ENCODE measurements at places on chromosomes 1 and 21.

DNA sequence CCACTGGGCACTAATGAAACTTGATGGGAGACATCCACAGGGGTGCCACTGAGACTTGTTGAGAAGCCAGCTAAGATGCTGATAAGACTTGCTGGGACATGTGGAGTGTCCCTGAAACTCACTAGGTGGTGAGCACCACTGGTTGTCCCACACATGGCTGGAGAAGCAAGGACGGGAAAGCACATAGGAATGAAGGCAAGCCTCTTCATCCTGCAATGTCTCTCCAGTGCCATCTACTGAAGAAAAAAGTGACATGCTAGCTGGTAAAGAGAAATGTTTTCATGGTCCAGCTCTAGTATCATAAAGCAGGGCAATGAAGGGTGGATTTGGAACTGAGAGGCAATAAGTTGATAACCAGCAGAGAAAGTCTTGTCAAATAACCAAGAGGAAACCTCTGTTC lies 283.0 kb downstream of the PAPPA2 start:
- DNase-seq, result no peak

DNA sequence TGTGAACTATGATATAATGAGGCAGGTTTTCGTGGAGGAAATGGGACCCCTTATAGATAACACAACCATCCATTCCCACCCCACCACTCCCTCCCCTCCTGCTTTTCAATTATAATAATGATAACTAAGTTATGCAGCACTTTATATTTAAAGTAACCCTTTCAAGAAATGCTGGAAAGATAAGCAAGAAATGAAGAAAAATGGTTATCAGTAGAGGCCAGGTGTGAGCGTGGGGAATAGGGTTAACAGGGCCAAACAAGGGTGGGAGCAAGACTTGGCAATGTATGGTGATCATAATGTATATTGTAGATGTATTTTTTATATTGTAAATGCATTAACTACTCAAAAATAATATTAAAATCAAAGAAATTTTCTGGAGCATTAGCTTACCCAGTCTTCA lies 133.4 kb downstream of the PBX1 start:
- DNase-seq, result no peak

- no peak for DNase-seq
Observed at GRCh38 chr21:19565587-19565986, 1162.0 kb upstream of the TMPRSS15 start.

- DNase-seq, result no peak
Observed at GRCh38 chr1:186218654-186219352, 156.2 kb downstream of the TPR start.

- no peak for DNase-seq
Observed at GRCh38 chr1:239061770-239062169, 324.6 kb upstream of the CHRM3 start.

GRCh38 chr1:153526132-153526543 lies 9.7 kb downstream of the S100A6 start:
- no peak for DNase-seq

- no peak for DNase-seq
Observed at GRCh38 chr1:118863688-118864087, 124.5 kb downstream of the TBX15 start.

- no peak for DNase-seq
Observed at GRCh38 chr1:99659755-99660210, 13.9 kb downstream of the PALMD start.

DNA sequence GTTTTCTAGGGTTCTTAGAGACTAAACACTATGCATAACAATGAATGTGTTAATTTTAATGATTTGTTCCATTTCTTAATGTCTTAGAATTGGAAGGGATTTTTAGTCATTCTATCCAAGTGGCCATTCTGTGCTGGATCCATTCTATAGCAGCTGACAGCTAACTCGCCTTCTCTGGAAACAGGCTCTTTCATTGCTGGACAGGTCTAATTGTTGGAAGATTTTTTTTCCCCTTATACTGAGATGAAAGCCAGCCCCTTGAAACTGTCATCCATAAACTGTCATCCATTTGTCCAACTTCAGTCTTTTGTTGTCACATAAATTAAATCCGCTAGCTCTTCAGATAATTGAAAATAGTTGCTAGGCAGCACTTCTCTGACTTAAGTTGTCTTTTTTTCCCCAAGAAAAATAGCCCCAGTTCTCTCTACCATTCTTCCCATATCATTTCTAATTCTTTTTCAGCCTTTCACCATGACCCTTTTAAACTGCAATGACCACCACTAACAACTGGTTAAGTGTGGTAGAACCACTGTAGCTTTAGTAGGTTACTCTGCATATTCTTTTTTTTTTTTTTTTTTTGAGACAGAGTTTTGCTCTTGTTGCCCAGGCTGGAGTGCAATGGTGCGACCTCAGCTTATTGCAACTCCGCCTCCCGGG lies 19.7 kb downstream of the AK4 start:
- no peak for DNase-seq

- DNase-seq, result no peak
Observed at GRCh38 chr1:157487096-157487495, 65.2 kb downstream of the FCRL5 start.

DNA sequence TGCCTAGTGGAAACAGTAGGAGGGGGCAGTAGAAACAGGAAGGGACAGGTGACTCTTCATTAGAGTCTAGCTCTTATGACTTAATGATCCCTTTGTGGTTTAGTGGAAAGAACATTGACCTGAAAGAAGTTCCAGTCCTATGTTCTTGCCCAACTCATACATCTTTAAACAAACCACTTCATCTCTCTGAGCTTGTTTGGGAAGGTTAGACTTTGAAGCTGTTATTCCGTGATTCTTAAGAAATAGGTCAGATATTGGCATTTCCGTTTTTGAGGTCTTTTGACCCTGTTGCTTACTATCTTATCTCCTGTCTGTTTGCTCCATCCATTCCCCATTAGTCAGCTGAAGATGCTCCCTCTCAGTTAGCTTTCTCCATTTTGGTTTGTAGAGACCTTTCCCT lies 38.5 kb downstream of the MTR start:
- no peak for DNase-seq

DNA sequence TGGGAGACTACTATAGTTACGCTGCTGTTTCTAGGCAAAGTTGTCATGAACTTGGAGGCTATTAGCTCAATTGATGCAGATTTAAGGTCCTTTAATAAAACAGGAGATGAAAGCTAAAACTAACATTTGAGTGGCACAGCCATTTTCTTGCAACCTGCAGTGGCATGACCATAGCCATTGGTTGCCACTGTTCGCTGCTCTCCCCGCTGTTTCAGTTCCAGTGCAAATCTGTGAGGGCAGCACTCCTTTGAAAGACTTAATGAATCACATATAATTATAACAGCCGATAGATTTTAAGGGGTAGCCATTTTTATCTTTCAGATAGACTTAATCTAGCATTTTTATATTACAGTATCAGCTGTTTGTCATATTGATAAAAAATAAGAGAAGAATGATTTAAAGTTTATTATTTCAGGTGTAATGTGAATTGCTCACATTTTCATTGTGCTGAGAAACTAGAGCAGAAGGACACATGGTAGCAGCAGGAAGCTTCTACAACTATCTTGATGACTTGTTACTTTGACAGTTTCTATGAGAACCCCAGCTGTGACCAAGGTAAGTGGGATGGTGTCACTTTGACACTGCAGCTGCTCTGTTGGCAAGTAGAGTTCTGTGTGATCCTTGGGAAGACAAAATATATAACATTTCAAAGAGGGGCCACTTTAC lies 203.7 kb downstream of the PLA2G4A start:
- no peak for DNase-seq

DNA sequence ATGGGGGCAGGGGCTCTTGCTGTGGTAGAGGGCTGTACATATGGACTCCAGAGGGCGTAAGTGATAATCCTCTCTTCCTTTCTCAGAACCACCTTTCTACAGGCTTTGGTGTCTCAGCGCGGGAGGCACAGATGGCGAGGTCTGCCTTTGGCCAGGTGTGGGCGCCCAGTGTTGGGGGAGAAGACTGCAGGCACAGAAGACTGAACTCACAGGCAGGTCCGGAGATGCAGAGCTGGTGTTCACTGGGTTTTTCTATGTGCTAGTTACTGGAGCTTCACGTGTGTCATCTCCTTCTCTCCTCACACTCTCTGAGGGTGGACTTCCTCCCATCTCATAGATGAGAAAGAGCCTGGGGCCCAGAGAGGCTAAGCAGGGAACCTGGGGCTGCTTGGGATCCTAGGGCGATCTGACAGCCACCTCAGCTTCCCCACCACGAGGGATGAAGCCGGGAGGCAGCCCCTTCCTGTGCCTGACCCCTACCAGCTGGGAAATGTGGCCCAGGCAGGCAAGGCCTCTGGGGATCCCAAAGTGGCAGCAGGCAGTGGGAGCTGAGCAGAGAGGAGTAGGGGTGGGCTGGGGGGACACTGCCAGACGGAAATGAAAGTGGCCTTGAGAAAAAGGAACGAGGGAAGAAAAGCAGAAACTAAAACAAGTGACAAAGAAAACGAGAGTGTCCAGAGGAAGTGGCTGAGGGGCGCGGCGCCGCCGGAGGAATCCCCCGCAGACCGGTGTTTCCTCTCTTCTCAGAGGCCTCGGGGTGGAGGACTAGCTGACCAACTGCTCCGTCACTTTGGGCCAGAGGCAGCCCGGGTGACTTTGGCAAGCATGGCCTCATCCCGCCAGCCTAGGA lies 191.6 kb downstream of the HIVEP3 start:
- DNase-seq, result no peak

GRCh38 chr1:218942431-218942830 lies 231.2 kb upstream of the LYPLAL1 start:
- DNase-seq, result no peak

DNA sequence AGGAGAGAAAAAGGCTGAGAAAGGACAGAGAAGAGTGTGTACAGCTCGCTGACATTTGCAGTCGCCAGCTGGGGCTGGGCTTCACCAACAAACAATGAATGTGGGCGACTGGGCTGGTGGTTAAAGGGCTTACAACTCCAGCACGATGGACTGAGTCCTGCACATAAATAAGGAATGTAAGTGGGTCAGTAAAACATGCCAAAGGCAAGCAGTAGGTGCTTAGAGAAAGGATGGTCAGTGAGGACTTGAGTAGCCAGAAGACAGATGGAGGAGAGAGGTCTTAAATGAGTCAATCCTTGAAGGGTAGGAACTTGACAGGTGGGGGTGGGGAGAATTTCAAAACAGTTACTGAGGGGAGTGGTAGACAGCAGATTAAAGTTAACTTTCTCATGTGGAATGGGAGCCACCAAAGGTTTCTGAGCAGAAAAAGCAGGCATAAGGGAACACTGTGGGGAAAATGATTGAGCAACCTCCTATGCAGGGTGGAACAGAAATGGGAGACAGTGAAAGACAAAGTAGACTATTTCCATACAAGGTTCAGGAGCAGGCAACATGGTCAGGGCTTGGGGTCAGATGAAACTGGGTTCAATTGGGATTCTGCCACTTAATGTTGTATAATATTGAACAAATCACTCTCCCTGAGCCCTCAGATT lies 37.4 kb downstream of the GADD45A start:
- DNase-seq, result no peak

DNA sequence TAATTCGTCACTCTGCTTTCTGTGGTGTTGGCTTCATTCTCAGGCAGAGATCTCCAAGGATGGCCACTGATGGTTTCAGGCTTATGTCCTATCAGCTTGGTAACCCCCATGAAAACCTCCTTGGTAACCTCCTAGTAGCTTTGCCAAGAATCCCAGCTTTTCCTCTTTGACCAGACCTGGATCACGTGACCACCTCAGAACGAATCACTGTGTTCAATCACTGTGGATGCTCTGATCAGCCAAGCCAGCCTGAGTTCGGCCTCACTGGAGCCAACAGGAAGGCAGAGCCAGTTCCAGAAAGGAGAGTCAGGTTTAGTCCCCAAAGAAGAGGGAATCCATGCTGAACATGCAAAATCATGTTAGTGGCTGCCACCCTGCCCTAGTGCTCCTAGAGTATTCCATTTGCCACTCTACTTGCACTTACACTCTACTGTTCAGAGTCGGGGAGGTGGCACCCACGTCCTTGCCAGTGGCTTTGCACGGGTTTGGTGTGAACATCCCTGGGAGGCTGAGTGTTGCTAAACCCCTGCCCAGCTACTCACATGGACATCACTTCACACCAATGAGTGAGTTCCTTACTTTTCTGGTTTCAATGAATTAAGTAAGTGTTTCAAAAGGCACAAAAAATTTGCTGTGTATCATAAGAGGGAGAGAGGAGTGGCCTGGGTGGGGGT lies 33.5 kb upstream of the SSBP3 start:
- DNase-seq, result no peak

- DNase-seq, result no peak
Observed at GRCh38 chr1:154809436-154810413, 60.4 kb downstream of the KCNN3 start.

GRCh38 chr1:27341525-27342252 lies at the start of gene SYTL1:
Gene SYTL1, plus strand, starts transcription at chr1:27342022. Its CDS starts 3,313 bp downstream, at chr1:27345335.
- peak; percentile 48 for DNase-seq

DNA sequence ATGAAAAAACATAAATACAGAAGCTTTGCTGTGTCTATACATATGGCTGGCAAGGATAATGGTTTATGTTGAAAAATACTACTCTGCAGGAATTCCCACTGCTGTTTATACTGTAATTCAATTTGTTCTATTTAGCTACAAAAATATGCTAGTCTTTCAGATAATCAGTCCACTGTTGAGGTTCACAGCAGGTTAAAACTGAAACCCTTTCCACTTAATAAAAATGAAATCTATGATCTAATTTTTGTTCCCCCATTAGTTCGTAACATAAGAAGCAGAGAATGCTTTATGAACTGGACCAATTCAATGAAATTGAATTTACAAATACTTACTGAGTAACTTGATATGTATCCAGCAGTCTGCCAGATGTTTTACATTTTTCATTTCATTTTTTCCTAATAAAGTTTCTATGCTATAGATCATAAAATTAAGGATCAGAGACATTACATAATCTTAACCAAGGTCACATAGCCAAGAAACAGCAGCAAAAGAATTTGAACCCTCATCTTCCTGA lies 360.1 kb upstream of the BEND5 start:
- DNase-seq, result no peak

DNA sequence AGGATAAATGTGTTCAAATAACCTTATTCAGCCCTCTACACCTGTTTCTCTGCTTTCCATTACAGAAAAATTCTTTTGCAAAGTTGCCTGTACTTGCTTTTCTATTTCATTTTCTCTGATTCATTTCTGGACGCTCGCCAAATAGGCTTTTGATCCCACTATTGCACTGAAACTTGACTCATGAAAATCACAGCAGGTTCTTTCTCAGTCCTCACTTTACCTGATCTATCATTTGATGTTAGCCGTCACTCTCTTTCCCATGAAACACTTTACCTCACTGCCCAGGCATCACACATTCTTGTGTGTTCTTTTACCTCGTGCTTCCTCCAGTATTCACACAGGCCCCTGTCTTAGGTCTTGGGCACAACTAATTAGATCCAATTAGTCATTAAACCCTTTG lies 26.2 kb downstream of the HSPA13 start:
- DNase-seq, result no peak

- DNase-seq, result no peak
Observed at GRCh38 chr21:33510826-33511225, 19.3 kb upstream of the DNAJC28 start.

GRCh38 chr1:97796711-97797110 lies 124.1 kb downstream of the DPYD start:
- no peak for DNase-seq
